ENCODE measurements at places on chromosomes 6 and 20. TPM values are rescaled to one million over a fixed set of nuclear protein-coding genes. Genes with fewer than 3 reads are reported as not detected.

Gene SLC35D3
- total RNA-seq, result not detected

Gene TRIM27
- total RNA-seq, result 15.7 TPM

Gene SPATA25
- total RNA-seq, result 1.7 TPM

Gene HSPA12B
- 16.6 TPM for total RNA-seq

Gene DEFB132
- not detected for total RNA-seq

Gene CLPSL1
- not detected for total RNA-seq

Gene IL17A
- not detected for total RNA-seq

Gene ATP6V1G2
- total RNA-seq, result 2.3 TPM

Gene PRDM13
- not detected for total RNA-seq

Gene MRPL14
- 41.0 TPM for total RNA-seq

Gene BLOC1S5
- 9.9 TPM for total RNA-seq

Gene ADA
- total RNA-seq, result 8.9 TPM

Gene SPTLC3
- 5.9 TPM for total RNA-seq

Gene GPX5
- total RNA-seq, result not detected

Gene BEND6
- total RNA-seq, result 0.16 TPM

Gene SDC4
- 80.7 TPM for total RNA-seq

Gene CLVS2
- 0.11 TPM for total RNA-seq

Gene FOXF2
- 0.16 TPM for total RNA-seq

Gene EFCAB8
- total RNA-seq, result not detected

Gene GNAS-AS1
- 0.13 TPM for total RNA-seq

Gene GDAP1L1
- not detected for total RNA-seq

Gene GABRR2
- total RNA-seq, result 0.54 TPM

Gene LMBRD1
- 46.3 TPM for total RNA-seq

Gene NFKBIE
- total RNA-seq, result 3.7 TPM

Gene RBPJL
- not detected for total RNA-seq

Gene ARHGAP40
- total RNA-seq, result not detected

Gene LY6G5C
- total RNA-seq, result 1.3 TPM

Gene IGF2R
- total RNA-seq, result 68.4 TPM

Gene SPDEF
- not detected for total RNA-seq

Gene NMBR
- not detected for total RNA-seq

Gene RAB44
- total RNA-seq, result not detected

Gene HCRTR2
- total RNA-seq, result not detected

Gene KIF13A
- 52.7 TPM for total RNA-seq

Gene MYCT1
- total RNA-seq, result 13.7 TPM

Gene UTRN
- total RNA-seq, result 65.8 TPM

Gene RAET1E
- total RNA-seq, result 0.48 TPM

Gene PGK2
- total RNA-seq, result not detected

Gene TRPC4AP
- 33.8 TPM for total RNA-seq

Gene PCK1
- total RNA-seq, result 2.3 TPM

Gene ETV7
- not detected for total RNA-seq

Gene SEL1L2
- 0.43 TPM for total RNA-seq

Gene FAM209B
- total RNA-seq, result 0.35 TPM

Gene FERMT1
- total RNA-seq, result 1.0 TPM

Gene C6orf58
- total RNA-seq, result not detected

Gene SNX21
- total RNA-seq, result 22.1 TPM

Gene SAPCD1
- 0.86 TPM for total RNA-seq

Gene NOX3
- not detected for total RNA-seq
